ENCODE measurements at places on chromosomes 13 and 19.

DNA sequence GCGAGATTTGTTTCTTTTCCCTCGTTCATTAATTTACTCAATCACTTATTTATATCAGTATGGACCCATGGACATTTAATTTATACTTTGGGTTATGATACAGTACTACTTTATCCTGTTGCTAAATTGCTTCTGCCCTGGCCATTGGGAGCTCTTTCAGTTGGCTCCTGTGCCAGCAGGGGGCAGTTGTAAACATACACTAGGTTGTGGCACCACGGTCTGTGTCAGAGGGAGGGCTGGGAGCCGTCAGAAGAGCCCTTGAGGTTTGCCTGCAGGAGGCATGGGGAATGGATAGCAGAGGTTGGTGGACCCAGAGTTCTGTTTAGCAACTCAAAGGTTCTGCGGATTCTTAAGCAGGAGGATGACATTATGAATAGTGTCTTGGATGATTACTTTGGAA is 94.3 kb downstream of the ERCC5 start:
- no peak for DNase-seq

- DNase-seq, result no peak
These were observed 250.3 kb upstream of the ATXN8OS start for GRCh38 chr13:69857183-69857821.

GRCh38 chr19:10881403-10882107 is 10.2 kb downstream of the CARM1 start:
- DNase-seq, result no peak

DNA sequence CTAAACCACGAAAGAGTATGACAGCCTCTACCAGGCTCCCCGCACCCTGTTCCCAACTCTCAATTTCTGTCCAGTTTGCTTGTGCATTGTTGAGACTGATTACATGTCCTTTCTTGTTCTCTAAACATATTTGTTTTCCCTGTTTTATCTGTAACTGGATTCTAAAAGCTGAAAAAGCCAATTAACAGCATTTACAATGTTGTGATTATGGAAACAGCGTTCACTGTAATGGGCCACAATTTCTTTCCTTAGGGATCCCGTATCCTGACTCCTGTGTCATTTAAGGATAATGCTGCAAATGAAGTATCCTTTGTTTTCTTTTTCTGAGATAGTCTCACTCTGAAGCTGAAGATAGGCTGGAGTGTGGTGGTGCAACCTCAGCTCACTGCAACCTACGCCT is 20.5 kb downstream of the EBPL start:
- DNase-seq, result no peak

DNA sequence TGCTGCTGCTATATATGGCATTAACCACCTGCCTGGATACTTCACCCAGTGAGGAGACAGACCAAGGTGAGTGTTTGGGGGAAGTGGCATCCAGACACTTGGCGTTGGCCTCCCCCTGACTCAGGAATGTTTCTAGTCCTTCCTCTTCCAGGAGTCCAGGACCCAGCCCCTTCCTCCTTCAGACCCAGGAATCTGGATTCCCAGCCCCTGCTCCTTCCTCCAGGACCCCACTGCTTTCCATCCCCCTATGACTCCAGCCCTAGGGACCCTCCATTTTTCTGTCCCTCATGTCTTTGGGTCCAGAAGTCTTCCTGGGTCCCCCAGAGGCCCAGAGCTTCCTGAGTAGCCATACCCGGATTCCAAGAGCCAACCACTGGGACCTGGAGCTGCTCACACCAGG is 2.1 kb downstream of the PRRG2 start:
- DNase-seq, result no peak

DNA sequence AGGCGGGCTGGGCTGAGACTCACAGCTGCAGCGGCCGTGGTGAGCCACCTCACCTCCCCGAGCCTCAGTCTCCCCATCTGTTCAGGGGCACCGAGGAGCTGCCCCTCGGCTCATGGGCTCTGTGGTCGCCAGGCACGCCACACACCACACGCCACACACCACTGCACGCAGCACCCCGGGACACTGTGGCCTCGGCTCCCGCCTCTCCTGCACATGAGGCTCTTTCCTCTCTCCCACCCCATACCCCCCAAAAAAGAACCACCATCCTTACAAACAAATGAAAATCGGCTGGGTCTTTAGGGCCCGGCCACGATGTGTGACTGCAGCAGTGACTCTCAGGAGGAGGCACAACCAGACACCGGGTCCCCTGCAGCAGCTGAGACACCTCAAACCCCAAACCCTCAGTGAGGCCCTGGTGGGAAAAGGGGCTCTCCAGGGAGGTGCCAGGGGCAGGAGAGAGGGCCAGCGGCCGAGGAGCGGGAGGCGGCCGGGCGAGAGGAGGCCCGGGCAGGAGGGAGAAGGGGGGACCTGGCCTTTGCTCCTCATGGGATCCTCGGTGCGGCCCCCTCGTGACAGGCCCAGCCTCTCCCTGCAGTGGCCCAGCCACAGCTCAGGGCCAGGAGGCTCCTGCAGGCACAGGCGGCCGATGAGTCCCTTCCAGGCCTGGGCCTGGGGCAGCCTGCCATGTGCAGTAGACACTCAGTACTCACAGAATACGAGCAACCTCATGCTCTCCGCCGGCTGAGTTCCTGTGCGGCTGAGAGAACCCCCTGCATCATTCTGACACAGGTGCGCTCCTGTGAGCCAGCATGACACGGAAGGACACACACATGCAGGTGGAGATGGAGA is 66.3 kb downstream of the RASA3 start:
- no peak for DNase-seq

GRCh38 chr19:39054091-39054470 is 21.7 kb upstream of the FBXO27 start:
- DNase-seq, result no peak

GRCh38 chr19:41265395-41266153 is 1.4 kb downstream of the HNRNPUL1 start:
- DNase-seq, result no peak

DNA sequence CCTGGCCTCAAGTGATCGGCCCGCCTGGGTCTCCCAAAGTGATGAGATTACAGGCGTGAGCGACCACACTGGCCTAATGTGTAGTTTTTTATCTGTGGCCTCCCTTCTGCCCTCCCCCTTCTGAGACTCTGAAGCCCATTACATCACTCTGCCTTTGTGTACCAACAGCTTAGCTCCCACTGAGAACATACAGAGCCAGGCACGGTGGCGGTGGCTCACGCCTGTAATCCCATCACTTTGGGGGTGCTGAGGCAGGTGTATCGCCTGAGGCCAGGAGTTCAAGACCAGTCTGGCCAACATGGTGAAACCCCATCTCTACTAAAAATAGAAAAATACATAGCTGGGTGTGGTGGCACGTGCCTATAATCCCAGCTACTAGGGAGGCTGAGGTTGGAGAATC is 12.6 kb downstream of the NCR1 start:
- DNase-seq, result no peak

DNA sequence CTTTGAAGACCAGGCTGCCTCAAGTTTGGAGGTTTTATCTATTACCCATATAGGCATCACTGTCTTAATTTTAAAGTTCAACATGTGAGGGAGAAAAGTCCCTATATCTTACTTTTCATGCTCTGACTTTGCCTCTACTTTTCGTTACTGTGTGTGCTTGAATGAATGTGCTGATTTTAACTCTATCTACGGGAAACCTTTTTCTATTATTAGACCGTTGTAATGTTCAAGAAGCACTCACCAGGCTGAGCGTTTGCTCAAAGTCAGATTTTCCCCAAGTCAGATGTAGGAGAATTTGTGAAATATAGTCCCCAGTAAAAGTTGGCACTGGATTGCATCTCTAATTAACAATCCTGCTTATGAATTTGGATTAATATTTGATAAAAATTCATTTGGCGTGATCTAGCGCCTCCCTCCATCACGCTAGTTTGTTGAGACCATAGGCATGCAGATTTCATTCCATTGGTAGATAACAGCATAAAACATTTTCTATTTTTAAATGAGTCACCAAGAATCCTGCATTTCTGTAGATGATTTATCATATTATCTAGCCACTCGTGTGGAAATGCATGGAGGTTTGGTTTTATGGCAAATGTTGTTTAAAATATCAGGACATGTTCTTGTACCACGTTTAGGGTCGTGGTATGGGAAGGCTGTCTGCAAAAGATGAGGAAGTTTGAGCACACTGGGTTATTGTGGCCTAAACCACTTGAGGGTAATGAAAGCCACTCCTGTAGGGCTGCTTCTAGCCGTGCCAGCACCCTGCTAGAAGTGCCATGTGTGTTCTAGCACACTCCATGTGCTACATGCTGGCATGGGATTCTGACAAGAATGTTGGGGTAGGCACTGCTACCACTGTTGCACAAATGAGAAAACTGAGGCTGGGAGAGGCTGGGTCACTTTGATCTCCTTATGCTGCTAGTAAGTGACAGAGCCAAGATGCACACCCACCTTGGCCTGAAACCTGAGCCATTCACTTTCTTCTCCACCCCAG is 179.4 kb downstream of the FGF9 start:
- no peak for DNase-seq

GRCh38 chr19:40472516-40472915 is 5.7 kb downstream of the SPTBN4 start:
- no peak for DNase-seq

All from activated CD4-positive, alpha-beta T cell treated with anti-CD3 and anti-CD28 coated beads, Interleukin-2, amount 50 U/mL, for 24 hours (primary cell).